ENCODE measurements at places on chromosomes 1 and 21. TPM values are rescaled to one million over a fixed set of nuclear protein-coding genes. Genes with fewer than 3 reads are reported as not detected.

UBL4B gene
- total RNA-seq: not detected

AMPD1 gene
- not detected for total RNA-seq

KRTAP19-1 gene
- not detected for total RNA-seq

BTF3L4 gene
- 34.5 TPM for total RNA-seq

RHBDL2 gene
- not detected for total RNA-seq
